Stimulated activated CD4-positive, alpha-beta T cell treated with anti-CD3 and anti-CD28 coated beads, TNF-alpha, amount 100 ng/mL, for 1 hour (primary cell): ENCODE measurements at places on chromosomes 3 and 15.
A peak's percentile ranks its signal among the peaks of the same experiment; 100 is the strongest.

DNA sequence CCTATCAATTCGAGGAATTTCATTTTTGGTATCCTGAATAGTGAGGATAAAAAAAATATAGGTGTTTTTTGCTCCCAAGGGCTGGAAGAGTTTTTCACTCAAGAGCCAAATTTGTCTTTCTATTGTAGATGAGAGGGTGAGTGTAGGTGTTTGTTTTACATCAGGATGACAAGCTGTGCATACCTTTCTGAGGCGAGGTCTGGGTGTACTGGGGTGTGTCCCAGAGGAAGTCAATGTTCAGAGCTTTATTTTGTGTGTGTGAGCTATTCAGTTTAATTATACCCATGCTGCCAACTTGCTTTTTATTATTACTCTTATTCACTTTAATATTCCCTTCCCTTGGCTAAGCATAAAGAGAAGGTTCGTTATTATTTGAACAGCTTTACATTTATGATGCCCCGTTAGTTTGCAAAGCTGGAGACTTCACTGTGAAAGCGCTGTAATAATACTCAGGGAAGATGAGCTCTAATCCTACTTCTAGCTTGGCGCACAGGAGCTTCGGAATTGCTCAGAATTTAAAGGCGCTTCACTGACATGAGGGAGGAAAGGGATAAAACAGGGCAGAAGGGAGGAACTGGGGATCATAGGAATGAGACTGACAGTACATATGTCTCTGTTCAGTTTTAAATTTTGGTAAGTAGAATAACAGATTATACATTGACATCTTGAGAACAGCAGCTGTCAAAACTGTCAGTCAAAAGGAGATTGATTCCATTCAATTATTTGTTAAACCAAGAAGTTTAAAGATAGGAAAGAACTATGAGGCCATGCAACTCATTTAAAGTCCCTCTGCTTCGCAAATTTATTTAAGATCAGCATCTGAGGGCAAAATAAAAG, 117.7 kb upstream of the TP63 start:
- no peak for DNase-seq

DNA sequence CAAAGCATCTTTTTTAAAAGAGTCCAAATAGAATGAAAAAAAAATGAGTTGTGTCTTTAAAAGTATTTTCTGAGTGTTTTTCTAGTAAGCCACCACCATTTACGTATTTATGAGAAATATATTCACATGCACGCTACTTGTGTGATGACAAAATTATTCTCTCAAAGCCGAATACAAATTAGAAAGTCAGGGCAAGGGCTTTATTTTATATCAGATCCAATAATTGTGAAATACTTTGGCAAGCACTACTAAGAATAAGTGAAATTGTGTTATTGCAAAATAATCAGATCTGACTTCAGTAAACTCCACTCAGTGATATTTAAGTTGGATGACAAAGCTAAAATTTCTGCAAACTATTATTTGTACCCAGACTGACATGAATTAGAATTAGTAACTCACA, 589.3 kb upstream of the KCNMB2 start:
- no peak for DNase-seq

DNA sequence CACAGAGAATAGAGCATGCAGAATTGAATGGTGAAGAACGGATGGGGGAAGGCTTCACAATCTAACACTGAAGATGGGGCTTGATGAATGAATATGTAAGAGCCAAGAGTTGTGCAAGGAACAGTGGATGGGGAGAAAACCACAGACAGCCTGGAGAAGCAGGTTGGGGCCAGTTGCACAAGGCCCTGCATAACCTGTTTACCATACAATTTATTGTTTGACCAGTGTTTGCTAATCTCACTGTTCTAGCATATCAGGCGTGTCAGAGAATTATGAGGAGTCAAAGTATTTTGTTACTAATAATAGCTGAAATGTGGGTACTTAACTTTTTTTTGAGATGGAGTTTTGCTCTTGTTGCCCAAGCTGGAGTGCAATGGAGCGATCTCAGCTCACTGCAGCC, 36.4 kb downstream of the LINS1 start:
- DNase-seq, result no peak

DNA sequence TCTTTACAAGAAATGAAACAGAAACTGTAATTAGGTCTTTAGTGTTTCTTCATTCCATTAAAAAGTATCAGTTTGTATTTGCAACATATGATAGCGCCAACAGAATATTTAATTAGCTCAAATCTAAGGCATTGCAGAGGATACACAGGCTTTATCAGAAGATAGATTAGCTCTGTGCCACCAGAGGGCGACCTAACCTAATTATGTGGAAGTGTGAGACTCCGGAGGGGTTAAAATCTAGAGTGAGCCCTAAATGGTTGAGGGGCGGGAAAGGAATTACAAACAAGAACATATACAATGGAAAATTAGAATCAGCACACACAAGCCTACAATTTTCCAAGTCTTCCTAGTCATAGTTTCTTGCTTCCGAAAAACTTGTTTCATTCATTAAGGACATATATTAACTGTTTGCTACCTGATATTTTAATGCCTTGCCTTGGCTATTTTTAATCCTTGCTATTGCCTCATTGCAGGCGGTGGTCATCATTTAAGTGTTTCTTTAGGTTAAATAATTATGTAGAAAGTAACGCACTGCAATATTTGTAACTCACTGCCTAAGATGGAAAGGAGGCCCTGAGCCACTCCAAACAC, 18.0 kb upstream of the RYR3 start:
- DNase-seq, result peak; percentile 8

- DNase-seq, result no peak
These were observed 124.3 kb downstream of the FBLN2 start for GRCh38 chr3:13673207-13673606.
